ENCODE measurements at places on chromosomes 7 and 10. TPM values are rescaled to one million over a fixed set of nuclear protein-coding genes. Genes with fewer than 3 reads are reported as not detected.
A peak's percentile ranks its signal among the peaks of the same experiment; 100 is the strongest.

The SAMD9 gene
- 1.5 TPM for total RNA-seq

DNA sequence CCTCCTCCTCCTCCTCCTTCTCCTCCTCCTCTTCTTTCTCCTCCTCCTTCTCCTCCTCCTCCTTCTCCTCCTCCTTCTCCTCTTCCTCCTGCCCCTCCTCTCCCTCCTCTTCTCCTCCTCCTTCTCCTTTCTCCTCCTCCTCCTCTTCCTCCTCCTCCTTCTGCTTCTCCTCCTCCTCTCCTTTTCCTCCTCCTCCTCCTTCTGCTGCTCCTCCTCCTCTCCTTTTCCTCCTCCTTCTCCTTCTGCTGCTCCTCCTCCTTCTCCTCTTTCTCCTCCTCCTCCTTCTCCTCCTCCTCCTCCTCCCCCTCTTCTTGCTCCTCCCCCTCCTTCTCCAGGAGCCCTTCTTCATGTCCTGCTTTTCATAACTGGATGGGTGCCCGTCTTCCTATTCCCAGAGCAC lies 12.2 kb downstream of the PLXNA4 start:
- H3K4me1 ChIP-seq, result no peaks in the 10 kb centered on the region
- H3K27ac ChIP-seq, result no peak overlapping the region
- H3K4me3 ChIP-seq, result no peak overlapping the region
- peaks cover 4% of the 10 kb centered on the region for H3K27me3 ChIP-seq
- no peaks in the 10 kb centered on the region for H3K36me3 ChIP-seq
- no peak for DNase-seq

The IFIT1B gene
- not detected for total RNA-seq

The TCAF2 gene
- 2.6 TPM for total RNA-seq

DNA sequence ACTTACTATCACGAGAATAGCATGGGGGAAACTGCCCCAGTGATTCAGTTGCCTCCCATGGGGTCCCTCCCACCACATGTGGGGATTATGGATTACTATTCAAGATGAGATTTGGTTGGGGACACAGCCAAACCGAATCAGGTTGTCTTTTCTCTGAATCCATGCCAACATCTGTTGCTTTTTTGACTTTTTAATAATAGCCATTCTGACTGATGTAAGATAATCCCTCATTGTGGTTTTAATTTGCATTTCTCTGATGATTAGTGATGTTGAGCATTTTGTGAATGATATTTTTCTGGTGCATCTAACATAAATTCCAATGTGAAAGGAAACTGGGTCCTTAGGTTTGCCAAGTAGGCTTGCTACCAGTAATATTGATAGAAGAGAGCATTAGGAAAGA lies 69.0 kb upstream of the ARHGAP21 start:
- no peaks in the 10 kb centered on the region for H3K27me3 ChIP-seq
- H3K36me3 ChIP-seq, result no peaks in the 10 kb centered on the region
- H3K4me1 ChIP-seq, result no peaks in the 10 kb centered on the region
- no peak overlapping the region for H3K27ac ChIP-seq
- no peak for DNase-seq

DNA sequence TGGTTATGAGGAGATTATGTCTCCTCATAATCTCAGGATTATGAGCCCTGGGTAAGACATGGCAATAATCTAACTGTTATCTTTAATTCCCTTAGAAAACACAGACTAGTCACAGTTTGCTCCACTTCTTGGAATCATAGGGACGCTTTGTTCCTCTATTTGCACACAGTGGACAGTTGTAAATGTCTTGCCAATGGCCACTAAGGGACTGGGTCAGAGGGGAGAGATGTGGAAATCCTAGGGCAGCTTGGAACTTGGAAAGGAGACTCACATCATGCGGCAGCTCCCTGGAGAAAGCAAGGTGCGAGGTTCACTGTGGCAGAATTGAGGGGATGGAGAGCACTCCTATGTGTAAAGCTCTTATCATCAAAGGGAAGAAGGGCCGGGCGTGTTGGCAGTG lies 266.1 kb downstream of the PRPF18 start:
- no peaks in the 10 kb centered on the region for H3K27me3 ChIP-seq
- no peak for DNase-seq
- no peak overlapping the region for H3K4me3 ChIP-seq
- H3K4me1 ChIP-seq, result peaks cover 8% of the 10 kb centered on the region
- no peaks in the 10 kb centered on the region for H3K36me3 ChIP-seq
- H3K27ac ChIP-seq, result peak overlapping the region; percentile 64

- H3K4me1 ChIP-seq, result peaks cover 8% of the 10 kb centered on the region
- H3K27ac ChIP-seq, result no peak overlapping the region
- no peaks in the 10 kb centered on the region for H3K36me3 ChIP-seq
- no peak overlapping the region for H3K4me3 ChIP-seq
Measured at GRCh38 chr10:58300676-58301075, 31.7 kb downstream of the CISD1 start.

GRCh38 chr7:74087791-74088453 lies 4.3 kb downstream of the LIMK1 start:
- peaks cover 17% of the 10 kb centered on the region for H3K4me1 ChIP-seq
- no peak overlapping the region for H3K4me3 ChIP-seq
- no peak overlapping the region for H3K27ac ChIP-seq
- no peaks in the 10 kb centered on the region for H3K36me3 ChIP-seq

DNA sequence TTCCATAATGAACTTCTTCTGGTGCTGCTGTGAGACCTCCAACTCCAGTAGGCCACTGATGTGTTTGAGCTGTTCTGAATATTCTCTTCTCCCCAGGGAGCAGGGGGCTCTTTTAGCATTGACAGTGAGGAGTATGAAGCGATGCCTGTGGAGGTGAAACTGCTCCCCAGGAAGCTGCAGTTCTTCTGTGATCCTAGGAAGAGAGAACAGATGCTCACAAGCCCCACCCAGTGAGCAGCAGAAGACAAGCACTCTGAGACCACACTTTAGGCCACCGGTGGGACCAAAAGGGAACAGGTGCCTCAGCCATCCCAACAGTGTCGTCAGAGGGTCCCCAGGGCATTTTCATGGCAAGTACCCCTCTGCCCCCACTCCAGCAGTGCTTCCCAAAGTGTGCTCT lies 49.3 kb downstream of the DENND11 start:
- H3K4me1 ChIP-seq, result peaks cover 24% of the 10 kb centered on the region
- peaks cover 12% of the 10 kb centered on the region for H3K36me3 ChIP-seq
- H3K27ac ChIP-seq, result no peak overlapping the region

The DENND2A gene
- 2.6 TPM for total RNA-seq

- no peaks in the 10 kb centered on the region for H3K27me3 ChIP-seq
- no peak for DNase-seq
- peaks cover 4% of the 10 kb centered on the region for H3K4me1 ChIP-seq
- H3K27ac ChIP-seq, result no peak overlapping the region
- H3K4me3 ChIP-seq, result no peak overlapping the region
- H3K36me3 ChIP-seq, result no peaks in the 10 kb centered on the region
Measured at GRCh38 chr10:5596611-5597341, 69.6 kb downstream of the ASB13 start.

The COL1A2 gene
- total RNA-seq, result 11.2 TPM

GRCh38 chr10:23070913-23071218 lies 24.5 kb upstream of the MSRB2 start:
- no peak overlapping the region for H3K27ac ChIP-seq
- no peak for DNase-seq
- no peaks in the 10 kb centered on the region for H3K36me3 ChIP-seq
- peaks cover 14% of the 10 kb centered on the region for H3K4me1 ChIP-seq
- no peaks in the 10 kb centered on the region for H3K27me3 ChIP-seq

All from gastrocnemius medialis (tissue), 4 donors.